ENCODE measurements at places on chromosomes 3 and 15. TPM values are rescaled to one million over a fixed set of nuclear protein-coding genes. Genes with fewer than 3 reads are reported as not detected.

- no peak for DNase-seq
Measured at GRCh38 chr3:67361323-67361722, 293.1 kb downstream of the SUCLG2 start.

DNA sequence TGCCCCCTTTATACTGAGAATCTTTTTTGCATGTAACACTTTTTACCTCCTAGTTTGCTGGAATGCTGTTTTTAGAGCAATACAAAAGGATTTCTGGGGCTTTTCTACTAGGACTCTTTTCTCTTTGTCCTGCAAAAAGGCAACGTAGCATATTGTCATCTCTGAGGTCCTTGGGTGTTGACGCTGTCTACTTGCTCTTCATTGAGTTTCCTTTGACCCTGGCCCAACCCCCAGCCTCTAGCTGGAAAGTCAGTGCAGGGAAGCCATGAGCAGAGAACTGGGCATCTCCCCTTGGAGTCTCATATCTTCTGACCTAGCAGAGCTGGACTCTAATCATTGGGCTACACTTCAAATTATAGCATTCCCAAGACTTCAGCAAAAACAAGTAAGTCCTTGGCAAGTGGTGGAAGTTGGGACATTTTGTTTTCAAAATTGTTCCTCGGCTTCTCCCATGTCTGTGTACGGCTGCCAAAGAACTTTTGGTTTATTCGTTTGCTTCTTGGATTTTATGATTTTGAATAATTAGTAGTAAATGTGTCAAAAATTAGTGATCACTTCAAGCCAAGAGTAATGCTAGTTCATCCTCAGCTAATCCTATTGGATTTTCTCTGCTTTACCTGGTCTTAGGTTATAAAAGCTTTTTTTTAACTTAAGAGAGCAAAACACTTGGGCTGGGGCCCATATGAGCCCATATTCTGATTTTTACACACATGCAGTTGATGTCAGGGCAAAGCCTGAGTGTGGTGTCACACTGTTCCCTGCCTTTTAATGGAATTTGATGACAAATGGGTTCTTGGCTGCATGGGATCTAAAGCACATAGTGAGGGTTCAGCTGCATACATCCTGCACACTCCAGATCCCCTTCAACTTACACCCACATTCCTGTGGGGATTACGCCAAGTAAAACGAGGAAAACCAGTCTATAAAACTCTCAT lies 419.5 kb upstream of the C2CD4B start:
- no peak for DNase-seq

DNA sequence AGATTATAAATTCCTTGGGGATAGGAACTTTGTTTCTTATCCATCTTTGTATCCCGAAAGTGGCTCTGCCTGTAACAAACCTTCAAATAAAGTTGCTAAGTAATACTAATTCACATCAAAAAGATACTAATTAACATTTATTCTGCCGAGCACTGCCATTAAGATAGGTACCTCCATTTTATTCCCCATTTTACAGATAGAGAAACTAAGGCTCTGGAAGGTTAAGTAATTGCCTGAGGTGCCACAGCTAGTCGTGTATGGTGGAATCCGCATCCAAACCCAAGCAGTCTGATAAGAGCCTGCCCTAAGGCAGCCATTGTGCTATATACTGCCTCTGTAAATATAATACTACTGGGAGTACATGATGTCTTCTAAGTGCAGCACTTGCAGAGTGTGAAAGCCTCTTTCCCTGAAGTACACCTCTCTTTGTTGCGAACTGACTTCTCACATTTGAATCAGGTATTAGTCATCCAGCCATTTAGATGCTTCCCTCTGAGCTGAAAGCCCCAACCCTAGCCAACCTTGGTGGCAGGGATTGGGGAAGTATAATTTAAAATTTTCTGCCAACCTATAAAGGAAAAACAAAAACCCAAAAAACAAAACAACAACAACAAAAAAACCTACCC lies 78.5 kb upstream of the CHD2 start:
- DNase-seq = no peak

- no peak for DNase-seq
Measured at GRCh38 chr3:153547970-153548369, 385.9 kb downstream of the RAP2B start.

- DNase-seq = peak; percentile 26
Measured at GRCh38 chr3:62332835-62333244, 40.5 kb downstream of the FEZF2 start.

- no peak for DNase-seq
Measured at GRCh38 chr3:174776123-174776522, 83.0 kb upstream of the NAALADL2 start.

DNA sequence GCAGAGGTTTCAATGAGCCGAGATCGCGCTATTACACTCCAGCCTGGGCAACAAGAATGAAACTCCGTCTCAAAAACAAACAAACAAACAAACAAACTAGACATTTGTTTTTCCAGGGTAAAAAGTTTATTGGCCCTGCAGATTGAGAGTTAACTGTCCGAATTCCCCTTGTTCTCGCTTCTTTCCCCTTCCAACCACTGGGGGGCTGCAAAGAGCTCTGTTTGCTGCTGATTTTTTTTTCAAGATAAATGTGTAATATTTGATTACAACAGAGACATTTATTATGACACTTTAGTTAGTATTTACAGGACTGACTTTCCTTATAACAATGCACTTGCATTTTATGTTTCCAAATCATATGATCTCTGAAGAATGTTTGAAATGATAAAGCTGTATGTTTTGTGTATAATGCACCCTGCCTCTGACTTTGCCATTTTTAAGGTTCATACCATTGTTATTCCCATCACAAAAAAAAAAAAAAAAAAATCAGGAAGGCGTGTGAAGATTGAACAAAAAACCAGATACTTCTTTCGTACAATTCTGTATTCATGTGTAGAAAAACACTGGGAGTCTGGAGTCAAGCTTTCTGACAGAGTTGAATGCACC lies 2.8 kb downstream of the CLSTN2 start:
- DNase-seq = peak; percentile 39

DNA sequence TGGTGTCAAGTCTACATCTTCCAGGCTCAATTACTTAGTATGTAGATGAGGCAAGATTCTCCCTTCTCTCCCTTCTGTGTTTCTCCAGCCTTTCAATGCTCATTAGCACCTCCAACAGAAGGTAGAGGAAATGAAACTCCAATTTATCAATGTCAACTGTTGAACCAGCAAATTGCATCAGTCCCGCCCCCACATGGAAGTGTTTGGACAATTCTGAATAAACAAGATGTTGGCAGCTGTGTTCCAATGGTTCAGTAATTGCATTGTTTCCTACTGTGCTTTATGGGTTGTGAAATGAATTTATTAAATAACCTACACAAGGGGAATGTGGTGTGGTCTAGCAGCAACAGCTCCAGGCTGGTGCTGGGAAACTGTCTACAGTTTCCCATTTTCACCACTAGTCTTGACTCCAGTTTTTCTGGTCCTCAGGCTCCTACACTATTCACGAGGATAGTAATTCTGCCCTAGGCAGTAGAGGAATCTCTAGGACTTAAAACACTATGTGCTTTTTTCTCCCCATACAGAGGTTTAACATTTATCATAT lies 91.9 kb downstream of the MB21D2 start:
- DNase-seq = peak; percentile 32

ANKUB1 gene
- not detected for total RNA-seq

- peak; percentile 4 for DNase-seq
Measured at GRCh38 chr3:3665961-3666640, 133.1 kb upstream of the LRRN1 start.

CHD2 gene
- 55.1 TPM for total RNA-seq

SPATA12 gene
- total RNA-seq = 0.05 TPM
